ENCODE measurements at places on chromosomes 5 and 9. TPM values are rescaled to one million over a fixed set of nuclear protein-coding genes. Genes with fewer than 3 reads are reported as not detected.
A peak's percentile ranks its signal among the peaks of the same experiment; 100 is the strongest.

DNA sequence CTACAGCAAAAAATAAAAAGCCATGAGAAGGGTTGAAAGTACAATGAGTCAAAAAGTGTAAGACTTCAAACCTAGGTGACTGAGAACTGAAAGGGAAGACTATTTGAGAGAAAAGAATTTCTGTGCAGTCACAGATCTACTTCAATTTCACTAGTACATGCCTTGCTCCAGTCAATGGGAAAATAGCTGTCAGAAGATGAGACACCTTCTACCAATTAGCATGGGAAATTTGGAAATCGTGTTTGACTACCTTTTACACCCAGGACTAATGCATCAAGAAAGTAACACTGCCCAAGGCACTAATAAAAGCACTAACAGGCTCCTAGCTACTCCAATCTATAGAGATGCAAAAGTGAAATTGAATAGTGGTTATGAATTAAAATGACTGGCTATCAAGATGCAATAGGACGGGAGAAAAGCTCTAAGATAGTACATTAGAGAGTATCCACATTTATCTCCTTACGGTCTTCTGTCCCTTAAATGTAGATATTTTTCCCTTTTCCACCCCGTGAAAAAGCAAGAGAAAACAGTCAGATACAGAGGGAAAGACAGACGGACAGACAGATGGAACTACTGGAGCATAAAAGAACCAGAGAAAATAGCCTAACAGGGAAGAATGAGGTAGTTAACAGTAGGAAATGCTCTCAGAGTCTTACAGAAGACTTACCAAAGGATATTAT is 15.2 kb downstream of the ERP44 start:
- no peak overlapping the region for H3K4me3 ChIP-seq
- no peak for DNase-seq
- no peaks in the 10 kb centered on the region for H3K36me3 ChIP-seq
- no peak overlapping the region for H3K27ac ChIP-seq
- no peaks in the 10 kb centered on the region for H3K27me3 ChIP-seq
- H3K4me1 ChIP-seq = no peaks in the 10 kb centered on the region

- no peaks in the 10 kb centered on the region for H3K27me3 ChIP-seq
- no peak for DNase-seq
- H3K27ac ChIP-seq = no peak overlapping the region
Observed at GRCh38 chr5:145848854-145849253, 13.7 kb upstream of the PRELID2 start.

DNA sequence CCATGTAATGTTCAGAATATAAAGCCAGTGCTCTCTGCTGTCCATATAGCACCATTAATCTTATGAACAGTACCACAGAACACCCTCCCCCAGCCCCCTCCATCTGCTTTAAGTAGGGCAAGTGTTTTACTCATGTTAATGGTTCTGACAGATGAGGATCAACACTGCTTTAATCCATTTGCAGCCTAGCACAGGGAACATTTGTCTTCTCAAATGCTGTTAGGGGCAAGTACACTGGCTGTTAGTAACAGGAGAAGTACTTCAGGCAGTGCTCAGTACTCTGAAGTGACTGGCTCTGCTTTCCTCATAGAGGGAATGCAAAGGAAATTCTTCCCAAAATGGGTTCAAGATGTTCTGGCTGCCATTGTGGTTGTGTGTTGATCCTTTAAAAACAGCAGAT is 202.6 kb downstream of the DCP2 start:
- H3K36me3 ChIP-seq = no peaks in the 10 kb centered on the region
- DNase-seq = peak; percentile 59

GRCh38 chr9:34203275-34203991 is 24.6 kb downstream of the UBAP1 start:
- no peaks in the 10 kb centered on the region for H3K4me1 ChIP-seq
- peak overlapping the region; percentile 25 for H3K27ac ChIP-seq
- no peak for DNase-seq
- no peaks in the 10 kb centered on the region for H3K27me3 ChIP-seq
- H3K36me3 ChIP-seq = no peaks in the 10 kb centered on the region

GRCh38 chr5:32098890-32099310 is 75.2 kb downstream of the GOLPH3 start:
- H3K4me3 ChIP-seq = no peak overlapping the region
- H3K27me3 ChIP-seq = no peaks in the 10 kb centered on the region
- H3K27ac ChIP-seq = no peak overlapping the region
- H3K4me1 ChIP-seq = peaks cover 37% of the 10 kb centered on the region
- H3K36me3 ChIP-seq = peaks cover 22% of the 10 kb centered on the region

SPATA31D4 gene
- total RNA-seq = not detected

PCDHGA9 gene
- total RNA-seq = 10.9 TPM

RAB3C gene
- total RNA-seq = 115 TPM

SHISAL2B gene
- total RNA-seq = 0.30 TPM
